ENCODE measurements at places on chromosomes 11 and 22. TPM values are rescaled to one million over a fixed set of nuclear protein-coding genes. Genes with fewer than 3 reads are reported as not detected.

- no peak for DNase-seq
These were observed 838 bp upstream of the MTFP1 start for GRCh38 chr22:30424534-30425326.

- no peak for DNase-seq
These were observed 142.9 kb downstream of the SPON1 start for GRCh38 chr11:14105446-14105845.

DNA sequence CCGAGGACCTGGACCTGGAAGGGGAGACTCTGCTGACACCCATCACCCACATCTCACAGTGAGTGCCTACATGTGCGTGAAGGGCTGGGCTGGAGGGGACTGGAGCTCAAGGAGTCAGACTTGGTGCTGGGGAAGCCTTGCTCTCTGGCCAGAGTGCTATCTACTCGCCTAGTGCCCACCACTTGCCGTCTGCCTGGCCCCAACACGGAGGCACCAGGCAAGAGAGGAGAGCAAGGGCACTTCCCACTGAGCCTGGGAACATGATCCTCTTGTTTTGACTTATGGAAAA, 37.8 kb downstream of the KCNQ1OT1 start:
- DNase-seq = no peak

Gene AIFM3
- polyA plus RNA-seq = 0.88 TPM

Gene RIBC2
- 66.7 TPM for polyA plus RNA-seq
